MCF 10A (cell line): ENCODE measurements at places on chromosomes 6 and 20. TPM values are rescaled to one million over a fixed set of nuclear protein-coding genes. Genes with fewer than 3 reads are reported as not detected.

GRCh38 chr6:88945415-88946008 lies 17.9 kb downstream of the RNGTT start:
- no peak for DNase-seq

- peak; percentile 32 for DNase-seq
These were observed 123.0 kb downstream of the DTNBP1 start for GRCh38 chr6:15539722-15540270.

- peak; percentile 49 for DNase-seq
These were observed 100.4 kb upstream of the TCF21 start for GRCh38 chr6:133788556-133788955.

- DNase-seq, result no peak
These were observed 123.5 kb downstream of the GRM4 start for GRCh38 chr6:34022250-34022872.

DNA sequence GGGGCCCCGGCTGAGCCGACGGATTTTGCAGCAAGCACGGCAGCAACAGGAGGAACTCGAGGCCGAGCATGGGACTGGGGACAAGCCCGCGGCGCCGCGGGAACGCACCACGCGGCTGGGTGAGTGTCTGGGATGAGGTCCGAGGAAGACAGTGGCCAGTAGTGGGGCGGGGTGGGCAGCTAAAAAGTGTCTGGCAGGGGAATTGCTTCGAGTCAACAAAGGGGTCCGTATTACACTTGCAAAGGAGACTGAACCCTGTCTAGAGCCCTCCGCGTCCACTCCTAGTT lies 356 bp downstream of the BYSL start:
- no peak for DNase-seq

- DNase-seq, result no peak
These were observed 613.1 kb downstream of the EPHA7 start for GRCh38 chr6:92806254-92806653.

- DNase-seq, result peak; percentile 45
These were observed 59.3 kb downstream of the CDC5L start for GRCh38 chr6:44446626-44447300.

- DNase-seq, result no peak
These were observed 1279.5 kb upstream of the CITED2 start for GRCh38 chr6:140653972-140654371.

DNA sequence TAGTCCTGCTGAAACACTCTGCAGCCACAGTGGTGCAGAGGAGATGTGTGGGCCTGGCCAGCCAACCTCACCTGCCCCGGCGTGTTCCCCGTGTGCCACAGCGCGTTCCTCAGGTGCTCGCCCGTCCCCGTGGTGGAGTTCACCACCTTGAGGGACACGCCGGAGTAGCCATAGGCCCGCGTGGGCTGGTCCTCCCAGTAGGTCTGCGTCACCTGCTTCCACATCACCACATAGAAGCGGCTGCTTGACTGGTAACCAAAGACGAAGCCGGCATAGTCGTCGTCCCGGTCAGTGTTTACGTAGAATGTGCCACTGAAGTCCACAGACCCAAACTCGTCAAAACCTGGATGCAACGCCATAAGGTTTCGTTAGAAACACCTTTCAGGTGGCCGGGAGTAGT lies 31.5 kb downstream of the THBS2 start:
- no peak for DNase-seq

- DNase-seq, result no peak
These were observed 56.7 kb downstream of the TRERF1 start for GRCh38 chr6:42394881-42395620.

The PTCRA gene
- total RNA-seq, result not detected in 2 replicates

The METTL24 gene
- total RNA-seq, result not detected in 2 replicates

The WFDC10B gene
- not detected in 2 replicates for total RNA-seq

The SNX9 gene
- total RNA-seq, result 33.1 and 37.4 TPM in 2 replicates

The HSPA1A gene
- total RNA-seq, result 20.3 and 34.0 TPM in 2 replicates
